ENCODE measurements at places on chromosomes 16 and 17.
A peak's percentile ranks its signal among the peaks of the same experiment; 100 is the strongest.

- DNase-seq, result no peak
Measured at GRCh38 chr17:12826431-12826830, 37.1 kb downstream of the ARHGAP44 start.

DNA sequence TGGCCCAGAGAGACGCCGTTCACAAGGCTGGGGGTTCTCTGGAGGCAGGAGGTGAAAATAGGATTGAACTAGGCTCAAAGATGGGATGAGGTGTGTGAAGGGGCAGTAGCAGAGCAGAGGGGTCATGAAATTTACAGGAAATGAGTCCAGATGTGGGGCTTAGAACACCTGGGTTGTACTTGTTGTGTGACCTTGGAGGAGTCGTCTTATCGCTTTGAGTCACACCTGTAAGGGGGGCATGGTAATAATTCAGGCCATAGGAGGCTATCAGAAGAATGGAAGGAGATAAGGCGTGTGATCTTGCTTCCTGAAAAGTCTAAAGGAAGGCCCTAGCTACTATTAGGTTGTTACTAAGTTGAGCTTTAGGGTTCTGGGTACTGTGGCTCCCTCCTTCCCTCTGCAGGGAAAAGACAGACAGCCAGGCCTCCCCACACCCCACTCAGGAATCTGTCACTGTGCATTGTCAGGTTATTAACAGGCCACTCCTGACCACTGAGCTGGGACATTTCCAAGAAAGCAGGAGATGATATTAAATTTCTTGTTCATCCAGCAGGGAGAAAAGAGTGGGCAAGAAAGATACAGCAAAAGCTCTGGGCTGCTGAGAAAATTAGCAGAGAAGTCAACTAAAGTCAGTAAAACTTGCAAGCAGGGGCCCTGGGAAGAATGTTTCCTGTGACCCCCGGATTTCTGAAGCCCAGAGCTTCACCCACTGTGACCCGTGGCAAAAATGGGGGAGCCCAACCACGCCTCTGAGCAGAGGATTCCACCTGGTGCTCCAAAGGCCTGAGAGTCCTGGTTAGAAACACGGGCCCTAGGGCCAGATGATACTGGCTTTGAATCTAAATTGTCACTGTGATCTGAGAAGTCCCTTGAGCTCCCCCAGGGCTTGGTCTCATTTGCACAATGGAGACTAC lies 6.0 kb upstream of the CDC42EP4 start:
- DNase-seq, result no peak

- DNase-seq, result no peak
Measured at GRCh38 chr17:31509095-31509804, 117.8 kb downstream of the RAB11FIP4 start.

DNA sequence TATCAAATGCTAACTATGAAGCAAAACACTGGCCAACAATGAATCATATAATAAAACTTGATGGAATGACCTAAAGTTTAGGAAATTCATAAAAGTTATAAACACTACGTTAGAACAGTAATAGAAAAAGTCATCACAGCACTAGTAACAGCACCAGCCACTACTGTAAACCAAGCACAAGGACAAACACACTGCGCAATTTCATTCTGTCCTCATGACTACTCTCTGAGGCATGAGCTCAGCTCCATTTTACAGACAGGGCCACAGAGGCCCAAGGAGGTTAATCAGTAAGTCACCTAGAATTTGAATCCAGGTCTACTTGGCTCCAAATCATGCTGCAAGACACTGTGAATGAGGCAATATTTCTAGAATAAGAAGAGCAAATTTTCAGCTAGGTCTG lies 13.4 kb downstream of the EMC8 start:
- no peak for DNase-seq

GRCh38 chr16:8567355-8568230 lies 22.7 kb downstream of the TMEM114 start:
- peak; percentile 40 for DNase-seq

GRCh38 chr17:48597778-48598631 lies 4.4 kb upstream of the HOXB5 start:
- no peak for DNase-seq

DNA sequence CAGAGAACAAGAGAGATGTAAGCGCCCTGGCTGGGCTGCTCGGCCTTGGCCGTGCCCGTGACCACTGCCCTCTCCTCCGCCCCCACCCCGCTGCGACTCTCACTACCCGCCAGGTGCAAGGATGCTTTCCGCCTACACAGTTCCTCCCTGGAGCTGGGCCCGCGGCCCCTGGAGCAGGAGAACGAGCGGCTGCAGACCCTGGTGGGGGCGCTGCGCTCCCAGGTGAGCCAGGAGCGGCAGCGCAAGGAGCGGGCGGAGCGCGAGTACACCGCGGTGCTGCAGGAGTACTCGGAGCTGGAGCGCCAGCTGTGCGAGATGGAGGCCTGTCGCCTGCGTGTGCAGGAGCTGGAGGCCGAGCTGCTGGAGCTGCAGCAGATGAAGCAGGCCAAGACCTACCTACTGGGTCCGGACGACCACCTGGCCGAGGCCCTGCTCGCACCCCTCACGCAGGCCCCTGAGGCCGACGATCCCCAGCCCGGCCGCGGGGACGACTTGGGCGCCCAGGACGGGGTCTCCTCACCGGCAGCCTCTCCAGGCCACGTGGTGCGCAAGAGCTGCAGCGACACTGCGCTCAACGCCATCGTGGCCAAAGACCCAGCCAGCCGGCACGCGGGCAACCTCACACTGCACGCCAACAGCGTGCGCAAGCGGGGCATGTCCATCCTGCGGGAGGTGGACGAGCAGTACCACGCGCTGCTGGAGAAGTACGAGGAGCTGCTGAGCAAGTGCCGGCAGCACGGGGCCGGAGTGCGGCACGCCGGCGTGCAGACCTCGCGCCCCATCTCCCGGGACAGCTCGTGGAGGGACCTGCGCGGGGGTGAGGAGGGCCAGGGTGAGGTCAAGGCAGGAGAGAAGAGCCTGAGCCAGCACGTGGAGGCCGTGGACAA lies 9.2 kb upstream of the MRPL58 start:
- no peak for DNase-seq

DNA sequence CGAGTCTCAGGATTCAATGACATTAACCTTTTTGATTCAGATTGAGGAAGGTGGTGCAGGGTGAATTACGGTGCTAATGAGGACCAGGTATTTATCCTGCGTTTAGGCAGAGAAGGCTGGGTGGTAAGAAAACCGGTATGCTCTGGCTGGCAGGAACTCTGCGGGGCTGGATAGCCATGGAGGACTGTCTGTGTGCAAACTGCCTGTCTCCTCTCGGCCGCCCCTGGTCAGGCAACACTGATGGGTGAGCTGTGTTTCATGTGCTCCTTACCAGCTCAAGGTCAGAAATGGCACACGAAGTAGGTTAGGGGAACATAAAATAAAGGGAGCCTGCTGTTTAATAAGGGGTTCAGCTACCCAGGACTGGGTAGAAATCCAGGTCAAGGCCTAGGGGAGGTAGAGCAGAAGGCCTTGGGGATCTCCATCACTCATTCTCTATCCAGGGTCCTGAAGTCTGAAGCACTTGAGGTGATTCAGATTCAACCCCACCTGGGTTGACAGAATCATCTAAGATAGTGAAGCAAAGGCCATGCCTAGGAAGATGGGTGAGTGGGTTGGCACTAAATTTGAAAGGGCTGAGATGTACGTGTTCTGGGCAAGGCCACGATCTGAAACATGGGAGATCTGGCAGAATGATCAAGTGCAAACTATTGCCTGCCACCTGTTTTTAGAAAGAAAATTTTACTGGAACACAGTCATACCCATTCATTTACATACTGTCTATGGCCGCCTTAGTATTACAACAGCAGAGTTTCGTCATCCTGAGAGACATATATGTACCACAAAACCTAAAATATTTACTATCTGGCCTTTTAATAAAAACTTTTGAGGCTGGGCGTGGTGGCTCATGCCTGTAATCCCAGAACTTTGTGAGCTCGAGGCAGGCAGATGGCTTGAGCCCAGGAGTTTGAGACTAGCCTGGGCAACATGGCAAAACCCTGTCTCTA lies 292.5 kb downstream of the XYLT1 start:
- DNase-seq, result no peak

DNA sequence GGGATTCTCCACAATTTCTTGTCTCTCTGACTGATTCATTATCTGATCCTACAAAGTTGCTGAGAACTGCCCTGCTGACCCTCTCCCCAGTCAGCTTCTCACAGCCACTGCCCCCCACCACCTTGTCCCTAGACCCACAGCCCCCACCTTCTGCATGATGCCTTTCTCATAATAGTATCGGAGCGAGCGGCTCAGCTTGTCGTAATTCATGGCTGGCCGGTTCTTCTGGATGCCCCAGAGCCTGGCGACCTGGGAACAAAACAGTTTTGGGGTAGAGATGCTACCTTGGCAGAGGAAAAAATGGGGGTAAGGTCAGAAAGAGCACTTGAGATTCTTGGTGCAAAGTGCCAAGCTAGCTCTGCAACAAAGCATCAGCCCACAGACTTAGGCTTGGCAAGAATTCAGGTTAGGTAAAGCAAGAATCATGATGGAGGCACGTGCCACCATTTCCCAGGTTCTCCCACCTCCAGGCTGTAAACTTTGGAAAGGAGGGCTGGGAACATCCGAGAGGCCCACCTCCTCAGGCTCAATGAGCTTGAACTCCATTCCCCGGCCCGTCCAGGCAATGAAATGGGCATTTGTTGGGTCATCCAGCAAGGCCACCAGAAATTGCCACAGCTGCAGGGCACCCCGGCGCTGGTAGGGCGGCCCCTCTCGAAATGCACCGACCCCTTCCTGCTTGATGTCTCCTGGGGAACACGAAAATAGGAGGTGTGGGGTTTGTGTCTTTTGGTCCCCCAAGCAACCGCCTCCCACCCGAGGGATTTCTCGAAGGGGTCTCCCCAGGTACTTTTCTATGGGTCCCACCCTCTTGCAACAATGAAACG lies 16.9 kb downstream of the ETV4 start:
- no peak for DNase-seq

- DNase-seq, result no peak
Measured at GRCh38 chr16:46885960-46886763, 2.0 kb downstream of the GPT2 start.

DNA sequence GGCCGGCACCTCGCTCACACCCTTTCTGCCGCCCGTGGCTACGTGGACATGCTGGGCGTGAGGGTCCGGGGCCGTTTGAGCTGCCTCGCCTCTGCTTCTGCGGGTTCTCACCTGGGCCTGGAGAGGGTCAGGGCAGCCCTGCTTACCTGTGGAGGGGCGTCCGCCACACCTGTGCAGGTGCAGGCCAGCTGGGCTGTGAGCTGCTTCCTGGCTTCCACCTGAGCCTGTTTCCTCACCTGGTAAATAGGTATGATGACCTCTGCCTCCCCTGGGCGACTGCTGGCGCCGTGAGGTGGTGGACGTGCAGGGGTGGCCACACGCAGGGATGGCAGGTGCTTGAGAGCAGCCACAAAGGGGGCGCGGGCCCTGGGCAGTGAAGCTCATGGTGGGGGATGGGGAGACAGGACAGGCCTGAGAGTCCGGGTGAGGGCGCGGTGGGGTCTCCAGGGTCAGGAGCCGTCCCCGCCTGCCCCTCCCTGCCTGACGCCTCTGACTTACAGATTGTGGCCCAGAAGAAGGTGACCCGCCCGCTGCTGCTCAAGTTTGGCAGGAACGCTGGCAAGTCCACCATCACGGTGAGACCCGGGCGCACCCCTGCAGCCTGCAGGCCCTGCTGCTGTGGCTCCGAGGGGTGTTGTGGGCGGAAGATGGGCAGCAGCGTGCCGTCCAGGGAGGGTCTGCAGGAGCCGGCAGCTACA lies 7.8 kb downstream of the CPNE7 start:
- DNase-seq, result no peak

DNA sequence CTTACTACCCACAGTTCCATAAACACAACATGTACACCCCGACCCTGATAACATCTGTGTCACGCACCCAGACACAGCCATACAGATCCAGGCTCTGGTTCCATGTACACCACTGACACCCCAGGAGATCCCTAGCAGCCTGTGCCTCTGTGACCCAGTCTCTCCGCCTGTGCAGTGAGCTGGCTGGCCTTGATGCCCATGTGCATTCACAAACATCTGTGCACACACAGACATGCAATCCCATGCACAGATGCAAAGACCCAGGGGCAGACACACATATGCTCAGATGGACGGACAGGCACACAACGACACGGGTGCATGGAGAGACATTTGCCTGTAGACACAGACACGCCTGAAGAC lies 4.1 kb downstream of the CCDC102A start:
- no peak for DNase-seq

DNA sequence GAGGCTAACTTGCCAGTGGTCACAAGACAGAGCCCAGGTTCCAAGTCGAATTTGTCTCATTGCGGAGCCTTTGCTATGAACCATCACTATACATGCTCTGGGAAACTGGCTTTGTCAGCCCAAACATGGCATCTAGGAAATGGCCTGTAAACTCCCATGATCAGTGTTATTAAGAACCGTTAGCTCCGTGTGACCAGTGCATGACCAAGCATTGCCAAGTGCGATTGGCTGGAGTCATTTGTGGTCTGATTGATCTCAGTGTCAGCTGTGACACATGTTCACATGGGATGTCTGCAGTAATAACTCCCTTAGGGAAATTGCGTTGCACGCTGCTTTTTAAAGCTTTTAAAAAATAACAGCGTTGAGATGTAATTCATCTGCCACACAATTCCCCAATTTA lies 18.6 kb upstream of the CDH3 start:
- DNase-seq, result no peak

- no peak for DNase-seq
Measured at GRCh38 chr17:3697103-3697476, 1.1 kb upstream of the P2RX5 start.

DNA sequence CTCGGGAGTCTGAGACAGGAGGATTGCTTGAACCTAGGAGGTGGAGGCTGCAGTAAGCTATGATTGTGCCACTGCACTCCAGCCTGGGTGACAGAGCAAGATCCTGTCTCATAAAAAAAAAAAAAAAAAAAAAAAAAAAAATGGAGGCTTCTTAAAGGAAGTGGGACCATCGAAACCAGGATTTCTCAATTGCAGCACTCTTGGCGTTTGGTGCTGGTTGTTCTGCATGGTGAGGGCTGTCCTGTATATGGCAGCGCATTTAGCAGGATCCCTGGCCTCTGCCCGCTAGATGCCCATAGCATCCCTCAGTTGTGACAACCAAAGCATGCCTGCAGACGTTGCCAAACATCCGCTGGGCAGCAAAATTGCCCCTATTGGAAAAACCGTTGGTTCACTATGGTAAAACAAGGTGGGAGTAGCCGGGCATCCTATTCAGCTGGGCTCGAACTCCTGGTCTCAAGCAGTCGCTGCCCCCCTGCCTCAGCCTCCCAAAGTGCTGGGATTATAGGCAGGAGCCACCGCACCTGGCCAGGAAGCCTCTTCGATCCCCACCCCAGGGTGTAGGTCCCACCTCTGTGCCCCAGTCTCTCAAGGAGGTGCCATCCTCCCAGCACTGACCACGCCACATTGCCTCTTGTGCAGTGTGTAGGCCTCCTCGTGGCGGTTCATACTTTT lies 6.5 kb upstream of the NPIPB7 start:
- DNase-seq, result no peak

- DNase-seq, result peak; percentile 85
Measured at GRCh38 chr17:78883533-78884131, 19.4 kb downstream of the CEP295NL start.

- DNase-seq, result no peak
Measured at GRCh38 chr16:11182411-11182810, 73.6 kb downstream of the SOCS1 start.

Data from heart right ventricle (tissue), 16 donors.